ENCODE measurements at places on chromosomes 3 and 15.

DNA sequence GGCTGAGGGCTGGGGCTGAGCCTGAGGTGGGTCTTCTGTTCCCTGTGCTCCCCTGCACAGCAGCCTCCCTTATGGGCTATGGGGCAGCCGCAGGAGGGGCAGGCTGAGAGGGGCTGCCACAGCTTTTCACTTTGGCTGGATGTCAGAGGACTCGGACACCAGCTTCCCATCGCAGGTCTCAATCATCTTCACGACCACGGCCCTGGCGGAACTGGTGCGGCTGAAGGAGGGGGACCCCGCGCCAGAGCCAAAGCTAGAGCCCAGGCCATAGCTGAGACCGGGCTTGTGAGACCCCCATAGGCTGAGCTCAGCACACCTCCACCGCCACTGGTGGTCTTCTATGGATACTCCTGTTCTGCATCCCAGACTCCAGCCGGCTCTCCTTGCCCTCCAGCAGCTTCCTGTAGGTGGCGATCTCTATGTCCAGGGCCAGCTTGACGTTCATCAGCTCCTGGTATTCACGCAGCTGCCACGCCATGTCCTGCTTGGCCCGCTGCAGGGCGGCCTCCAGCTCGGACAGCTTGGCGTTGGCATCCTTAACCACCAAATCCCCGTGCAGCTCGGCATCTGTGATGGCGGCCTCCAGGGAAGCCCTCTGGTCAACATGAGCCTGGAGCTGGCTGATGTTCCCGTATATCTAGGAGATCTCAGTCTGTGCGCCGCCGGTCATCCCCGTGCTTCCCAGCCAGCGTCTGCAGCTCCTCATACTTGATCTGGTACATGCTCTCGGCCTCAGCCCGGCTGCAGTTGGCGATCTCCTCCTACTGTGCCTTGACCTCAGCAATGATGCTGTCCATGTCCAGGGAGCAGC lies 181.7 kb upstream of the SYNPR start:
- no peak for DNase-seq

DNA sequence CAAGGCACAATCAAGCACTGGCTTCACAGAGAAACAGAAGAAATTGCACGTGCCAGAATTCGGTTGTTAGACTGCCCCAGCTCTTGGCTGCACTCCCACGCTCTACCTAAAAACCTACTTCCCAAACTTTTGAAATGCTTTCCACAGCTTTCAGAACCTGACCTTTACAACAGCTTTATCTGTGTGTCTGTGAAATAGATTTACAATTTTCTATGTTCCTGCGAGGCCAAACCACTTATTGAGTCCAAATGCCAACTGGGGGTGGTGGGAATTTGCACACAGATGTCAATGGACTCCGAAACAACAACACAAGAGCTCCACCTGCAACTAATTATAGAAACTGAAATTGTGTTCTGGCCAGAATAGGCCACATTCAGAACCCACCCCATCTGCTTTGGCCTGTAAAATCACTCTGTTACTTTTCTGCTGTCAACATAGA lies 44.6 kb downstream of the ERC2 start:
- no peak for DNase-seq

DNA sequence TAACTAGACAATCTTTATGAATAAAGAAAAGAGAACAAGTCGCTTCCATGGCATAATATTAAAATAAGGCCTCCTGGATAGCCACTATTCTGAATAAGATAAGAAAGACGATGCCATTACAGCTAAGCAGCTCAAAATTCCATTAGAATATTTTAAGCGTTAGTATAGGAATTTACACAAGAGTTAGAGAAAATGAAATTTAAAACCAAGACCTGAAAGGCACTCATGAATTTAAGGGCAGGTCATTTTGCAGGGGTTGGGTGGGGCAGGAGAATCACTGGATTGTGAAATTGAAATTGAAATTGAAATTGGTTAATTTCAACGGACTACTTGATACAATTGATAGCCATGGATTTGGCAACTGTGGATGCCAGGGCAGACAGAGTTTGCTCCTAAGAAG lies 91.8 kb upstream of the GOLGA8J start:
- DNase-seq: no peak

DNA sequence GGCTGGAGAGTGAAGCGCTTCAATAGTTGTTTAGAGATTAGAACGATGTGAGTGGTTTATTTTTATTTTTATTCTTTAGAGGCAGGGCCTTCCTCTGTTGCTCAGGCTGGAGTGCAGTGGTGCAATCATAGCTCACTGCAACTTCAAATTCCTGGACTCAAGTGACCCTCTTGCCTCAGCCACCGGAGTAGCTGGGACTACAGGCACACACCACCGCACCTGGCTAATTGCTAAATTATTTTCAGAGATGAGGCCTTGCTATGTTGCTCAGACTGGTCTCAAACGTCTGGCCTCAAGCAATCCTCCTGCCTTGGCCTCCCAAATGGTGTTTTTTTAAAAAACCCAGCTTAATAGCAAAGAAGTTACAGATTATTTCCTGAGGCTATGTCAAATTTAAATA lies 29.0 kb downstream of the PPARG start:
- no peak for DNase-seq

DNA sequence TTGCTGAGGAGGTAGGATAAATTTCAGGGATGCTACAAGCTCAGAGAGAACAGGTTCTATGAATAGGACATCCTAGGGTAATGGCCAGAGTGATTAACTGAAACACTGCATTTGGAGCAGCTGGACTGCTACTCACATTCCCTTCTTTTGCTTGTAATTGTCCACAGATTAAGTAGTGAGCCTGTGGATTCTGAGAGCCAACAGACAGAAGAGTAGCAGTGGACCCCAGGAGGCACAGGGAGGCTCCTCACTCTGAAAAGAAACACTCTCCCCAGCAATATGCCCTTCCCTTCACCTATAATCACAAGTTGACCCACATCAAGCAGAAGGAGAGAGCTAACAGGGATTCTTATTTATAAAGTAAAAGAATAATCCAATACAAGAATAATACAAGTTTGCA lies 10.6 kb upstream of the RFX7 start:
- no peak for DNase-seq

DNA sequence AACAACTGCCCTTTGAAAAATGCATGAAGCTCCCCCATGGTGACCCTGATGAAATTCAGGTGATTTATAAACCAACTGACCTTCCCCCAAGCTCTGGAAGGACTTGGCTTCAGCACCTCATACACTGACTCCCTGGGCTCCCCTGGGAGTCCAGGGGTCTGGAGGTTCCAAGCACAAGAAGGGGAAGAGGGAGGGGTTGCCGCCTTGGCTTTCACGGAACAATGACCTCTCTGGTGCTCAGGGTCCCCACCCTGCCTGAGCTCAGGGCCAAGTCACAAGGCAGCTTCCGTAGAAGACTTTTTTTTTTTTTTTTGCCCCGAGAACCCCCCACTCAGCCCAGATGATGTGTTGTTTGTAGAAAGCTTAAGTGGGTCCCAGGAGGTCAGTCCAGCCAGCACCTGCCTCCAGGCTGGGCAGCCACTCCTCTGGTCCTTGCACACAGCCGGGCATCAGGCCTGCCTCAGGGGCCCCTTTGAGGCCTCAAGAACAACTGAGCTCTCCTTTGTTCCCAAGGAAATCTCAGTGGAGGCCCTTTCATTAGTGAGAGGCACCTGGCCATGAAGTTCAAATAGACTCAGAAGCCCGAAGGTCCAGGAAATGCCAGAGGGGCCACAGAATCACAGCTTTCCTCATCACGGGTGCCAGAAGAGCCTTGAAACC lies 14.0 kb upstream of the ALAS1 start:
- no peak for DNase-seq
